ENCODE measurements at places on chromosomes 6 and 20. TPM values are rescaled to one million over a fixed set of nuclear protein-coding genes. Genes with fewer than 3 reads are reported as not detected.

DNA sequence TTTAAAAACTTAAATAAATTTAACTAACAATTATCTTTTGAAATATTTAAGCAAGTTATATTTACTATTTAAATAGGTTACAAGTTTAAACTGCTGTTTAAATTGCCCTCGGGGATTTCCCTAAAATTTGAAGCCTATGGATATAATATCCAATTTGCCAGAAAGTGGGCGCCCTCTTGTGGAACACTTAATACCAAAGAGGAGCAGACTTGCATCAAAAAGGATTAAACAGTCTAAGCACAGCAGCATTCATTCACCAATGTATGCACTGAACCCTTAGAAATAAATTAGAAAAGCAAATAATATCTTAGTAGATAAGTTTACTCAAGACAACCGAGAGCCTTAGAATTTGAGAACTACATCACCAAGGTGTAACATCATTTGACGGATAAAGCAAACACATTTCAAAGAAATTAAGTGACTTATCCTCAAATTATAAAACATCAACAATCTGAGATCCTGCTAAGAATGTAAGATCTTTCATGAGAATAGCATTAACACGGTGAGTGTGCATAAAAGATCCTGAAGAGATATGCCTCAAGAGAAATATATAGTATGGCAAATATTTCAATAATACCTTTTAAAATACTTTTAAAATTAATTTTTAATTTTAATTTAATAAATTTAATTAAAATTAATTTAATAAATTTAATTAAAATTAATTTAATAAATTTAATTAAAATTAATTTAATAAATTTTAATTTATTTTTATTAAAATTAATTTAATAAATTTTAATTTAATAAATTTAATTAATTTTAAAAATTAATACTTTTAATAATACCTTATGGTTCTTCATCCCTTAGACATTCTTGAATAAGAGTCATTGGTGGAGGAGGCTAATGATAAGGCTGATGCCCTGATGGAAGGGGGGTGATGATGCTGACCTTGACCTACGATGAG lies 11.5 kb upstream of the MEP1A start:
- DNase-seq, result no peak

GRCh38 chr6:113925378-113925777 lies 45.6 kb downstream of the HDAC2 start:
- DNase-seq, result no peak

DNA sequence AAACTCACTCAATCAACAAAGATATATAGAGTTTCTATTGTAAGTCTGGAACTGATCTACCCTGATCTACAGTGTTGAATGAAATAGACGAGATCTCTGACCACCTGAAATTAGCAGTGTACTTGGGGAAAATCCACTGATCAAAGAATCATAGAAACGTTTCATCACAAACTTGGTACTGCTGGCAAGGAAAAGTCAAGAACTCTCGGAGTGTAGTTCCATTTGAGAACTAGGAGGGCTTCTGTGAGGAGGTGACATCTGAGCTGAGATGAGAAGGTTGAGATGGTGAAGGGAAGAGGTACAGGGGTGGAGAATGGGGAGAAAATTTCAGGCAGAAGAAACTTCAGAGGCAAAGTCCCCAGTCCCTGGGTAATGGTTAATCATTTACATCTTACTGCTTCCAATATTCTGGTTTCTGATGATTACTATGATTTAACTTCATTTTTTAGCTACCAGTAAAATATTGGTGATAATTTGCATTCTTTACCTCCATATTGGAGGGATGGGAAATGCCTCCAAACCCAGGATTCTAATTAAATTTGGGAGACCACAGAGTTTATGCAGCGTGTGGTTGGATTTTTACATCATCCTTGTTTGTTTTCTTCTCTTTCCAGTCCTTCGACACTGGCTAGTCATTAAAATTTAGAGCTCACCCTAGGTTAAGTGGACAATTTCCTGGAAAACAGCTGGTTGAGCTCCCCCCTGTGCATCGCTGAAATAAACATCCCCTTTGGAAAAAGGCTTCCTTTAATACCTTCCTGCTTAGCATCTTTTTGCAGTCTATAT lies 191.9 kb downstream of the BCAS1 start:
- DNase-seq, result no peak

Gene SIRPB2
- 0.88 TPM for polyA plus RNA-seq

Gene TFEB
- 36.9 TPM for polyA plus RNA-seq

- no peak for DNase-seq
Observed at GRCh38 chr6:83069633-83070032, 2.2 kb downstream of the DOP1A start.

Gene WFDC10B
- not detected for polyA plus RNA-seq
